ENCODE measurements at places on chromosomes 4 and X. TPM values are rescaled to one million over a fixed set of nuclear protein-coding genes. Genes with fewer than 3 reads are reported as not detected.

The CPE gene
- total RNA-seq = 118 TPM

The SPANXA1 gene
- not detected for total RNA-seq

- peak; percentile 20 for DNase-seq
Observed at GRCh38 chr4:107760281-107760947, 40.4 kb upstream of the PAPSS1 start.

DNA sequence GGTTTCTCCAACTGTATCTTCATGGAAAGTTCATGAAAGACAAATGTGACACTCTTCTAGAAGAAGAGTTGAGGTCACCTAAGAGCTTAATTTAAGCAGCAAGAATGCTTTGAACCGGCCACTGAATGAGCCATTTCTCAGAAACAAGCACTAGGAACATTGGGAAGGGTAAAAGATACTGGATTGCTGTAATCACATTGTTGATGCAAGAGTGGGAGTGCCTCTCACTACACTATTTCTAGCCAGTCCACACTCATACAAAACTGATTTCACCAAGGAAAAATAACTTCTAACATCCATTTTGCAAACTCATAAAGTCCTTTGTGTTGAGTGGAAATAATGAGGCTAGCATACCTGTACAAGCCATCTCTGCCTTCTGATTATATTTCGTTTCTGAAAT, 220.3 kb downstream of the RELL1 start:
- DNase-seq = no peak

- DNase-seq = no peak
Observed at GRCh38 chr4:70873216-70873615, 29.0 kb upstream of the MOB1B start.

DNA sequence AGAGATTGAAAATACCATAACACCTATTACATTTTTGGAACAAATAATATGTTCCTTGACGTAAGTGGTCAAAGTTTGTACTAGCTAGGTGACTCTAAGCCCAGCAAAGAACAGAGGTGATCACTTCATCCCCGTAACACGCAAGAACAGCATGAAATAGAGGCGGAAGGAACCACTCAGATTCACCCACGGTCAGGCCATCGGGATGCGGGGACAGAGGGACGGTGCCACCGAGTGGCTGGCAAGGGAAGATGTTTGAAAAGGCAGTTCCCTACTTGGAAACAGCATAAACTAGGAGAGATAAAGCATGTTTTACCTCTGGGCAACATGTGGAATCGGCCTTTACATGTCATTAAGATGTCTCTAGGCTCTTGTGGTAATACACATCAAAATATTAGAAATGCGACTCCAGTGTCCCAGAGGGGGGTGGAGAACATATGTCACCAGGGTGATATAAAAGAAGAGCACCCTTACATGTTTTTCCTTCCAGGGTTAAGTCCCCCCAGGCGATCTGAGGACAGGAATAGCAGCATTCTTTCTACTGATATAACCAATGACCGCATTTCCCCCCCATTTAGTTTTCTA, 84.0 kb downstream of the PHKA2 start:
- no peak for DNase-seq

- no peak for DNase-seq
Observed at GRCh38 chr4:24197955-24198354, 308.1 kb upstream of the PPARGC1A start.

- DNase-seq = no peak
Observed at GRCh38 chrX:47239898-47240545, 7.2 kb downstream of the USP11 start.

The SRPX gene
- total RNA-seq = 23.6 TPM

The NLGN3 gene
- total RNA-seq = 0.31 TPM

The SMIM31 gene
- total RNA-seq = 0.74 TPM

DNA sequence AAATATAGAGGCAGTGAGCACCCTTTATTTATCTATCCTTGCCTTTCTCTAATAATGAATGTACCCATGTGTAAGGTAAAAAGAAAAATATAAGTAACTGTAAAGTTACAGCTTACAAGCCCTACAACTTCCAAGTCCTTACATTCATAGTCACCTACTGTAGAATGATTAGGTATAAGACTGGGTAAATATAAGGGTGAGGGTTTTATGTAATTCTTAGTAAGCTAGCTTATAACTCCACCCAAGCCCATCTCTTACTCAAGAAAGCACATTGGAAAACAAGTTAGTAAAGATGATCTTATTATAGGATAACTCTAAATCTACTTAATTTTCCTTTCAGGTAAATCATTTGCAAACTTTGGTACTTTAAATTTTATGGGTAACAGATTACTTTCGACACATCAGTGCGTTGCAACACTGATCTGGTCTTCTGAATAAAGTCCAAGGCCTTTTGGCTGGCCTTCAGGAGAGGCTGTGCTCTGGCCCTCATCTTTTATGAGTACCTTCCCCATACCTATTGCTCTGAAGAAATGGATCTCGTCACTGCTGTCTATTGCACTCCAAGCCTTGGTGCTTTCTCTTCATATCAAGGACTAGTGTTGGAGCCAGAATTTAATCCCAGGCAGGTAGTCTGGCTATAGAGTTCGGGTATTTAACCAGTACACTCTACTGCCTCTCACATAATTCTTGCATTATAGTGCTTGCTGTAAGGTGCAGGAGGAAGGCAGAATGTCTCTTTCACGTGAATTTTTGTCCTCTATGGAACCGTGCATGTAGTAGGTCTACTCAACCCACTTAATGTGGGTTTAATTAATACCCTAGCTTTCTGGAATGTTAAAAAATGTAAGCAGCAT, 443.6 kb upstream of the AR start:
- DNase-seq = no peak

GRCh38 chr4:93029769-93030168, 726.0 kb downstream of the GRID2 start:
- no peak for DNase-seq

The AFF1 gene
- 40.6 TPM for total RNA-seq

The UGT2B11 gene
- not detected for total RNA-seq

GRCh38 chr4:151717909-151718628, 42.7 kb downstream of the GATB start:
- DNase-seq = no peak

DNA sequence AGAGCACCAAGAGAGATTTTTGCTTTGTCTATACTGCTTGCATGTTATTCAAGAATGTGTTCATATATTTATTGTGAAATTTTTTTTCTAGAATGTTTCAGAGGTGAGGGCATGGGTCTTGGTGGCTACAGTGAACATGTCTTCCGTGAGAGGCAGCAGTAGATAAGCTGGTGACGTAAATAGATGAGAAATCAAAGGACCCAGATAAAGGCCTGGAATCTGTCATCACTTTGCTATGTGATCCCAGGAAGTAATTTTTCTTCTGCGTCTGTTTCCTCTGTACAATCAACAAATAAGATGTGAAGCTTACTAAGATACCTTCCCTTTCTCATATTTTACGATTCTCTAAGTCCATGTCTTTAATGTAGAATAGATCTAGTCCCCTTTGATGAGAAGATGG, 129.1 kb downstream of the COL4A6 start:
- no peak for DNase-seq

The GC gene
- total RNA-seq = 37.5 TPM

DNA sequence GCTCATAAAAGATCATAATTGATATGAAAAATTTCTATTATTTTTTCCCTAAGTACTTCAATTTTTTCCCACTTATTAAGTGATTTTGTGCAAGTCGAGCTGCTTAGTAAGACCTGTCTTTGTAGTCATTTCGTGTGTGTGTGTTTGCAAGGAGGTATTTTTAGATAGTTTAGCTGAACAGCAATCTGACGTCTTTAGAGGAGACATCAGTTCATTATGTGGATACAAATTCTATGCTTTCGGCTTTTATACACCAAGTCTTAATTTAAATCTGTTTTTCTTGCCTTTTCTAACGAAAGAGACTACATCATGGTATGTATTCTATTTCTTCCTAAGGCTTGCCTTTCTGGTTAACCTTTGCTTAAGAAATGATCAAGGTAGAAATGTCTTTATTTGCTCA, 179.4 kb downstream of the RAPGEF2 start:
- no peak for DNase-seq

GRCh38 chr4:3286335-3287175, 6.3 kb upstream of the RGS12 start:
- DNase-seq = no peak

- DNase-seq = no peak
Observed at GRCh38 chr4:187179086-187180058, 455.7 kb upstream of the FAT1 start.

DNA sequence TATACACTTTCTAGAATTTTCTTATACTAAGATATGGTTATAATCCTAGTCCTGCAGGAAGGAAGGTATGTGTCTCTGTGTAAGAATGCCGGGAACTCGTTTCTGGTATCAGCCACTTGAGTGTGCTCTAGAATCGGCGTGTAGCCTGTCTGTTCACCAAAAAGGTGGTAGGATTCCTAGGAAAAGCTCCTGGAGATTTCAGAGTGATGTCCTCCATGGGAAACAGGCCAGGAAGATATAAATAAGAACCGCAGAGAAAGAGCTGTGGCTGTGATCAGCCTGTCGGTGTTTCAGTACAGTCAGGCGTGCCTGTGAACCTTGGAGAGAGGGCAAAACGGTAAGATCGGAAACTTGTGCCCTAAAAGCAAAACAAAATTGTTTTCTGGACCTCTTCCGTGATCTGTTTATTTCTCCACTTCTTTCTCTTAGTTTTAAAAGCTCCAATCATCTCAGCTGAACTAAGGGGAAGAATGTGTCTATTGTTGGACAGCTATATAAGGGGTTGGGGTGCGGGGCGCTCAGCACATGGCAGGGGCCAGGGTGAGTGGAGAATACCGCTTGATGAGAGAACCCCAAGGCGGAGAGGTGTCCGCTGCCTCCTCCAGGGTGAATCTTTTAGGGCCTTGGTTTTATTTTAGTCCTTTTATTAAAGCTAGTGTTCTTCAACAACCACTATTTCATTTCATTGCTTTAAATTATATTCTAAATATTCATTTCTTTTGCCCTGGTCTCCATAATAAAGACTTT, 303.8 kb upstream of the TENM3 start:
- DNase-seq = no peak

DNA sequence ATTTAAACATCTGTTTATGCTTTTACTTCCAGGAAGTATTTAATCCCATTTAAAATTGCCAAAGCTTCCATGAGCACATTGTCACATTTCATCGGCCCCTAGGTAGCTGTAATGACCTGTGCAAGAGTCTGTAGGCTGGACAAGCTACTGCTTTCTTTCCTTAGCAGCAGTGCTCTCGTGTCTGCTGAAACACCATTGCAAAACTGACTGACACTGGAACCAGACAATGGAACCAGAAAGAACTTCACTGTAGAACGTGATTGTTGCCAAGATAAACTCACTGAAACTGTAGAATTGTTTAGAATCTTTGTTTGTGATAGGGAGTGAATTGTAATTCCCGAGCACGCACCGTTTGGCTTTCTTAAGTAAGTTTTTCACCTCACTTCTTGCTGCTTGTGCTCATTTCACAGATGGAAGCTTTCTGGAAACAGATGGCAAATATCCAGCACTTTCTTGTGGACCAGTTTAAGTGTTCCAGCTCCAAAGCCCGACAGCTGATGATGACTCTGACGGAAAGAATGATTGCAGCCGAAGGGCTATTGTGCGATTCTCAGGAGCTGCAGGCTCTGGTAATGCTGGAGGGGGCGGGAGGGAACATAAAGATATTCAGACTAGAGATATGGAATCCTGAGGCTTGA, 36.9 kb downstream of the EVC start:
- no peak for DNase-seq

- no peak for DNase-seq
Observed at GRCh38 chr4:38023347-38024205, 63.4 kb downstream of the PTTG2 start.

DNA sequence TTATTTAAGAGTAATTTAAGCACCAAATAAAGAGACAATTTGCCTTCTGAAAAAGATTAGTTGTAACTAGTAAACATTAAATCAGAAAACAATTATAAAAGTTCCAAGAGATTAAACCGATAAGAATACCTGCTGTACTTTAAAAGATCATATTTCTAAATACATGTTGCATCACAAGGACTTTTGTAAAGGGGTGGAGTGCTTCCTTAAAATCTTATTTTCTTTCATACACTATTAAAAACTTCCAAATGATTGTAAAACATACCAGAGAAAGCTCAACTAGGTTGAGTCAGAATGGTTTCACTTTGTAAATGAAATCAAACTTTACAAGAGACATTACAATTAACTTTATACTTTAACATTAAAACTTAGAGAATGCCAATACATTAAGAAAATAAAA, 41.8 kb downstream of the ACSL4 start:
- DNase-seq = no peak

DNA sequence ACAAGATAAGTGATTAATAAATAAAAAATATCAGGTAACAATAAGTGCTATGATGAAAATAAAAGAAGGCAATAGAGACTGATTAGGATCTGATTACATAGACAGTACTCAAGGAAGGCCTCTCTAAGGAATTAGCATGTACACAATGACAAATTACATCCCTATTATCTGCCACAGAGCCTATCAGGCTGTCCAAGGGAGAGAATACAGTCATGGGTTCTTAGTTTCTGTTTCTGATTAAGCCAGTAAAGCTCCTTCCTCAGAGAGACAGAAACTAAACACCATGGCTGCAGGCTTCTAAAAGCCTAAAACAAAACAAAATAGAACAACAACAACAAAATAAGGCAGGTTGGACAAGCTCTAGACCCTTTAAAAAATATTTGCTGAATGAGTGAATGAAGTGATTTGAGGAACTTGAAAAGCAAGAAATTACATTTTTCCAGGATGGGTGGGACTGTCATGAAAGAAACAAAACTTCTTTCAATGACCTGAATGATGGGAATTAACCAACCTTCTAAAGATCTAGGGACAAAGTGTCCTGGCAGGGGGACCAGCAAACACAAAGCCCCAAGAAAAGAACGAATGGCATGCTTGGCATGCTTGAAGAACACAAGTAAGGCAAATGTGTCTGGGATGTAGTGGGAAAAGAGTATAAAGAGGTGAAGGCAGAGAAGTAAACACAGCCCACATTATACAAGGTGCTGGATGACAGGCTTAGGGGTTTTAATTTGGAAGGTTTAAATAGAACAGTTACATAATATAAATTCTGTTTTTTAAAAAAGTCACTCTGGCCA, 44.1 kb downstream of the NAA11 start:
- no peak for DNase-seq

DNA sequence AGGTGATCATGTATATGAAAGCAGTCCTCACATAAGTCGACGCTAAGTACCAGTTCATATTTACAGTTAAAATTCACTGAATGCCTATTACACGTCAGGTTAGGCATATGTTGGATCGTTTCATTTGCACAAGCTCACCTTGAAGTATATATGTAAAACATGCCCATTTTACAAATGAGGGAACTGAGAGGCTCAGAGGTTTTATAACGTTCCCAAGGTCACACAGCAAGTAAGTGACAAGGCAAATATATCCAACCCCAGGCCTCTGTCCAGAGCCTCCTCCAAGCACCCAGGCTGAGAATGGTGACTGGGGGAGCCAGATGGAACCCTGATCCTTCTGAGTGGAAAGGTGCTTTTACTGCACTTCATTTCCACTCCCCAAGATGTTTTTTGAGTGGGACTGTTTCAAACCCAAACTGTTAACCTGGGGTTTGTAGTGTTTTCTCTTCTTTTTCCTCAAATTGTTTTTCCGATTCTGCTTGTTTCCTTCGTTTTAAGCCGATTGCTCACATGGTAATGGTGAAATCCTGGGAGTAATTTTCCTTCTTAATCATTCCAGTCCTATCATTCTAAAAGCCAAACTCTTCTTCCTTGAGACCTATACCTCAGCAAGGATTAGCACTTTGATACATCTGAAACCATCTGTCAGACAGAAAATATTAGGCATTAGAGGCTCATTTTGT, 791 bp downstream of the SMIM20 start:
- DNase-seq = no peak

All from pancreas (tissue), 10 donors.